ENCODE measurements at places on chromosomes 1 and 21.

GRCh38 chr1:12728391-12728790 is 12.5 kb downstream of the AADACL3 start:
- no peak for DNase-seq

GRCh38 chr1:54248966-54249365 is 49.0 kb downstream of the MRPL37 start:
- no peak for DNase-seq

DNA sequence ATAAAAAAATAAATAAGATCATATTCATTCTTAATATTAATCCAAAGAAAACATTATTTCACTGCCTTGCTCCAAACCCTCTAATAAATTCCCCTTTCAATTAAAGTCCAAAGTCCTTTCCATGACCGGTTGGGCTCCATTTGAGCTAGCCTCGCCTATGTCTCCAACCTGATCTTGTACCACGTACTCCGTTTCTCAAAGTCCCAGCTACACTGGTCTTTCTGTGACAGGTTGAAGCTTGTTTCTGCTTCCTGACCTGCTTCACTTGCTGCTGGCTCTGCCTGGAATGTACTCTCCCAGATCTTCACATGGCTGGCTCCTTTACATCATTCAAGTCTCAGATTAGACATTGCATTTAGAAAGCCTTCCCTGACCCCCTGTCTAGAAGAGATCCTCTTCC is 16.4 kb downstream of the RPL5 start:
- DNase-seq = no peak

DNA sequence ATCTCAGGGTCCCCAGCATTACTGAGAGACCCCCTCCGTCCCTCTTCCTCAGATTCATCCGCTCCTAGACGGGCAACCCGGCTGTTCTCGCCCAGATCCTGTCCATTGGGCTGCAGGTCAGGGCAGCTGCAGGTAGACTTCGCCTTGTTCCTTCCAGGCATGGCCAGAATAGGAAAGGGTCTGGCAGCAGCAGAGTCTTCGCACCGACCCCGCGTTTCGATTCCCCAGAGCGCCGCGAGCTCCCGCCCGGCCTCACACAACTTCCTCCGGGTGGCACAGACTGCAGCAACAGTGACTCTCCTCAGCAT is 265 bp downstream of the NRDC start:
- no peak for DNase-seq

DNA sequence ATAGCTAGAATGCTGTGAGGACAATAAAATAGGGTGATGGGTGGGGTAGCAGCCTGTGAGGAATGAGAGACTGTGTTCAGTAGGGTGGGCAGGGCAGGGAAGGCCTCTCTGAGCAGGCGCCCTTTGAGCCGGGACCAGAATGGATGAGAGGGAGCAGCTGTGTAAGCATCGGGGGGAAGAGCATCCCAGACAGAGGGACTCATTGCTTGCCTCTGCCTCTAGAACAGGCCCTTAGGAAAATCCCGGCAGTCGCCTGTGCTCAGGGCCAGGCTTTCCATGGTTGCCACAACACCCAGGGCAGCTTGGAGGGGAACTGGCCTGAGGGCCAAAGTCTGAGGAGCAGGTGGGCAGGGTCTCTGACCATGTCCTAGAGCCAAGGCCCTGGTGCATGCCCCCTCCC is 774 bp downstream of the SLC2A7 start:
- no peak for DNase-seq

DNA sequence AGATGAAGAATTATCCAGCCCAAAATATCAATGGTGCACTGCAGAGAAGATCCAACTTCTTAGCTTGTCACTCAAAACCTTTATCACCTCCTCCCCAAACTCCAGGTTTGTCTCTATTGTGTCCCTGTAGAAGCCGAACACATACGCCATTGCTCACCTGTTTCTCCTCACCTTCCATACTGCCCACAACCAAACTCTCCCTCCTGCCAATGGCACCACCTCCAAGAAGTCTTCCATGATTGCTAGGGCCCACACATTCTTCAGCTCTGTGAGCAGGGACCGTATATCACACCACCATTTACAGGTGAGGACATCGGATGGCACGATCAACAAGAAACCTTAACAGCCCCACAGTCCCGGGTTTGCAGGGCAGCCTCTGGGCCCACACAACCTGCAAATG is 2.2 kb downstream of the LAPTM5 start:
- no peak for DNase-seq

- no peak for DNase-seq
These were observed 29.1 kb downstream of the TTC39A start for GRCh38 chr1:51301152-51301843.

DNA sequence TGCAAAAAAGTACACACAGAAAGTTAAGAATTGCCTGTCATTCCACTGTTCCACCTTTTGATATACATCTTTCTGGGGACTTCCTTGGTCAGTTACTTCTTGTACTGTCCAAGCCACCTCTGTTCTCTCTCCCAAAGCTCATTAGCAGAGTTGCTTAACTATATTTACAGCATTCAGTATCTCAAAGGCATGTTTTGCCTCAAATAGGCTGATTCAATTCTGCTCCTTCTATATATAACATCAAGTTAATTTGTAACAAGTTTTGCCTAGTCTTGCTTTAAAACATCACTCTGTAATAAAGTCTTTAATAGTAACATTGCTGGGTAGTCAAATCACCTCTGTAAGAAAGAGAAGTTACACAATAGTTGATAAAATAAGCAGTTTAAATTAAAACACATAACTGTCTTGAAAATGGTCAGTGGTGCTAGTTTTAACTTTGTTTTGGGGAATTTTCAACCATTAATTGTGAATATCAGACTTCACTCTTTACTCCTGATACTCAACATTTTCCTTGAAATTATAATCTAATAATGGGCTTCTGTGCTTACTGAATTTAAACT is 35.7 kb downstream of the EDARADD start:
- DNase-seq = no peak

DNA sequence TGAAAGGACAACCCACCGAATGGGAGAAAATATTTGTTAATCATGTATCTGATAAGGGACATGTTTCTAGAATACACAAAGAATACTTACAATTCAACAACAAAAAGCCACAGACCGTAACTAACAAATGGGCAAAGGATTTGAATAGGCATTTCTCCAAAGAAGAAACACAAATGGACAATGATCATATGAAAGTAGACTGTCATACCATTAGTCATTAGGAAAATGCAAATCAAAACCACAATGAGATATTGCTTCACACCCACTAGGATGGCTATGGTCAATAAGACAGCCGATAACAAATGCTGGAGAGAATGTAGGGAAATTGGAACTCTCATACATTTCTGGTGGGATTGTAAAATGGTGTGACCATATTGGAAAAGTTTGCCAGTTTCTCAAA is 367.2 kb upstream of the SGIP1 start:
- no peak for DNase-seq

- DNase-seq = no peak
These were observed 9.6 kb downstream of the IGSF9 start for GRCh38 chr1:159935719-159936272.

GRCh38 chr1:54919367-54920359 is 32.7 kb upstream of the DHCR24 start:
- no peak for DNase-seq

DNA sequence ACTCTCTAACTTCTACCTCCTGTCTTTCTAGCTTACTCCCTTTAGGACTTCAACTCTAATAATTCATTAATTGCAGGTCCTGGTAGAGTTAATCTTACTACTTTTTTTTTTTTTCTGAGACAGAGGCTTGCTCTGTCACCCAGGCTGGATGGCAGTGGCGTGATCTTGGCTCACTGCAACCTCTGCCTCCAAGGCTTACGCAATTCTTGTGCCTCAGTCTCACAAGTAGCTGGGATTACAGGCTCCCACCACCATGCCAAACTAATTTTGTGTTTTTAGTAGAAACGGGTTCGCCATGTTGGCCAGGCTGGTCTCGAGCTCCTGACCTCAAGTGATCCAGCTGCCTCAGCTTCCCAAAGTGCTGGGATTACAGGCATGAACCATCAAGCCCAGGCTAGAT is 15.7 kb downstream of the BTBD8 start:
- DNase-seq = no peak

DNA sequence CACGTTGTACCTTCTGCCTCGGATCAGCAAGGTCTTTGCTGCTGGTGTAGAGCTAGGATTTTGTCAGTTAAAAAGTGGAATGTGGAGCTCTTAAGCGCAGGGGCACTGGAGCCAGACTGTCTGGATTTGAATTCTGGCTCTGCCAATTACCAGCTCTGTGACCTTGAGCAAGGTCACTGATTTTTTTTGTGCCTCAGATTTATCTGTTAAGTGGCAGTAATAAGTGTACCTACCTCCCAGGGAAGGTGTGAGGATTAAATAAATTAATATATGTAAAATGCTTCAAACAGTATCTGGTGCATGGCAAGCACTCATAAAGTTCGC is 40.3 kb downstream of the UBE2U start:
- no peak for DNase-seq

DNA sequence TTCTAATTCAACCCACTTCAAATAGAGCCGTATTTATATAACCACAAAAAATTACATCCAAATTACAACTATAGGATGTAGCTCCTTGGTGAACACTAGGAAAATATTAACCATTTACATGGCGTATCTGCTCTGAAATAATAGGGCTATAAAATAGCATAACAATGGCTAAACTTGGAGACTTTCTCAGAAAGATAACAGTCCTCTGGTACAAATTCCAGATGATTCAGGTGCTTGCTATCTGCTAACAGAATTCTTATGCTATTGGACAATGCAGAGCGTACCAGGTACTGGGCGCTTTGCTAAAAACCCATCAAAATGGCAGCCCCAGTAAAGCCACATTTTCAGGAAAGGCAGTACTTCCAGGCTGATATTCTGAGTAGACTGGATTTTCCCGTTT is 209.7 kb upstream of the C8B start:
- no peak for DNase-seq

DNA sequence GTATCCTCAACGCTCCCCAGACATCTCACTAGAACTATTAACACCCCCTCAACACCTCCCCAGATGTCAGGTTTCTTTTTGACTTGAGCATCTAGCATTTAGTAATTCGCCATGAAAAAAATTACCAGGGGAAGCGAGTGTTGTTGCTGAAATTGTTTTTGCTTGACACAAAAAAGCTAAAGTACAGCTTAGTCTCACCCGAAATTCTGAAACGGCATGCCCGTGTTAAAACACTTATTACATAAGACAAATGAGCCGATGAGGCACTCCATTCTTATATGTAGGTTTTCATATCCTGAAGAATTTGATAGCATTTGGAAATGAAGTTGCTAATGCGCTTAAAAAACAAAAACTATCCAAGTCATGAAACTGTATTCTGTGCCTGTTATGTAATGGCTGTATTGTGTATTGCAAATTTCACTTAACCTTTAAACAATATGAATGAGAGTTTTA is 1.3 kb upstream of the NRIP1 start:
- DNase-seq = no peak

GRCh38 chr1:42035205-42035829 is 116.6 kb upstream of the HIVEP3 start:
- DNase-seq = no peak
